Thyroid gland (tissue), 4 donors: ENCODE measurements at places on chromosomes 7 and 10. TPM values are rescaled to one million over a fixed set of nuclear protein-coding genes. Genes with fewer than 3 reads are reported as not detected.
A peak's percentile ranks its signal among the peaks of the same experiment; 100 is the strongest.

The PI4K2A gene
- total RNA-seq: 31.3 TPM

- DNase-seq: no peak
These were observed 138.8 kb downstream of the ZWINT start for GRCh38 chr10:56222237-56222636.

The HOXA10 gene
- not detected for total RNA-seq

GRCh38 chr10:18140149-18140956 lies at the start of gene CACNB2:
Gene CACNB2, plus strand, starts transcription at chr10:18140424.
- peak; percentile 54 for DNase-seq

The GDF2 gene
- not detected for total RNA-seq

The PHTF2 gene
- 28.3 TPM for total RNA-seq

- DNase-seq: no peak
These were observed 7.0 kb downstream of the ANKMY2 start for GRCh38 chr7:16638282-16639280.

The EIF4H gene
- 279 TPM for total RNA-seq

GRCh38 chr7:45390180-45390579 lies 184.0 kb upstream of the ADCY1 start:
- DNase-seq: no peak

DNA sequence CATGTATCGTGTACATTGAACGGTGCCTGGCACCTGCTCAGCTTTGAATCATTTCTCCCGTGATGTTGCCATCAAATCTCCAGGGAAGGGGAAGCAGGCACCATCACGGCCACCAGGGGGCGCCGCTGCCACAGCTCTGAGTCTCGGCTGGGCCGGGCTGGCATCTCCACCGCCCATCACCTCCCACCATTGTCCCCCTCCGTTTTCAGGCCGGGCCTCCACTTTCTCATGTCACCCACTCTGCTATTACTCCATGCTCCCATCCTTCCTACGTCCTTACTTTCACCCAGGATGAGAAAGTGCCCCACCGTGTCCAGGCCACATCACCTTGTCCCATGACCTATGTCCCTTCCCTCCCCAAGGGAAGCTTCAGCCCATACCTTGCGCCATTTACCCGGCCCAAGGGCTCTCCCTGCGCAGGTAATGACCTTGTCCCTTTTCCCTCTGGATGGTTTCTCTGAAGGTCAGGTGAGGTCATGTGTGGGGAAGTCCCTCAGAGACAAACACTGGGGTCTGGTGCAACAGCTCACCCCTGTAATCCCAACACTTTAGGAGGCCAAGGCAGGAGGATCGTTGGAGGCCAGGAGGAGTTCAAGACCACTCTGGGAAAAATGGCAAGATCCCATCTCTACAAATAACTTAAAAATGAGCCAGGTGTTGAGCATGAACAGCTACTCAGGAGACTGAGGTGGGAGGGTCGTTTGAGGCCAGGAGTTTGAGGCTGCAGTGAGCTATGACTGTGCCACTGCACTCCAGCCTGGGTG lies 31.8 kb upstream of the OCM2 start:
- peak; percentile 78 for DNase-seq

The TMEM236 gene
- 0.29 TPM for total RNA-seq

DNA sequence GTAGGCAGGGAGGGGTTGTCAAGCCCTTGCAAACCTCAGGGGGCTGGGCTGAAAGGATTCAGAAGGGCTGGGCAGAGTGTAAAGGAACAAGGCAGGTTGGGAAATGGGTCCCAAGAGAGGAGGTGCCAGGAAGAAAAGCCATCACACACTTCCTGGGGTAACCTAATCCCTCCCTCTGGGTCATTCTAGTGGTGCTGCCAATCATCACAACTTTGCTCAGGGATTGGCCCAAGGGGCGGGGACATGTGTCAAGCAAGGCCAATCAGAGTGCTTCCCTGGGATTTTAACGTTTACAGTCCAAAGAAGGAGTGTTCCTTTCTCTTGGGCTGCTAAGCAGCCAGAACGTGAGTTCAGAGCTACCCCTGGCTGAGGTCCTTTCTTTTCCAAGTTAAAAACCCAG lies 57.1 kb upstream of the NPTX2 start:
- no peak for DNase-seq

DNA sequence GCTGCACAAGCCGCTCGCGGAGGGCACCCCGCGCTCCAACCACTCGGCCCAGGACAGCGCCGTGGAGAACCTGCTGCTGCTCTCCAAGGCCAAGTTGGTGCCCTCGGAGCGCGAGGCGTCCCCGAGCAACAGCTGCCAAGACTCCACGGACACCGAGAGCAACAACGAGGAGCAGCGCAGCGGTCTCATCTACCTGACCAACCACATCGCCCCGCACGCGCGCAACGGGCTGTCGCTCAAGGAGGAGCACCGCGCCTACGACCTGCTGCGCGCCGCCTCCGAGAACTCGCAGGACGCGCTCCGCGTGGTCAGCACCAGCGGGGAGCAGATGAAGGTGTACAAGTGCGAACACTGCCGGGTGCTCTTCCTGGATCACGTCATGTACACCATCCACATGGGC lies 50.0 kb downstream of the FIGNL1 start:
- DNase-seq: no peak

- DNase-seq: no peak
These were observed 124.0 kb upstream of the PRSS58 start for GRCh38 chr7:142381727-142382390.

The MOGAT3 gene
- not detected for total RNA-seq

The FHIP2A gene
- 42.6 TPM for total RNA-seq

DNA sequence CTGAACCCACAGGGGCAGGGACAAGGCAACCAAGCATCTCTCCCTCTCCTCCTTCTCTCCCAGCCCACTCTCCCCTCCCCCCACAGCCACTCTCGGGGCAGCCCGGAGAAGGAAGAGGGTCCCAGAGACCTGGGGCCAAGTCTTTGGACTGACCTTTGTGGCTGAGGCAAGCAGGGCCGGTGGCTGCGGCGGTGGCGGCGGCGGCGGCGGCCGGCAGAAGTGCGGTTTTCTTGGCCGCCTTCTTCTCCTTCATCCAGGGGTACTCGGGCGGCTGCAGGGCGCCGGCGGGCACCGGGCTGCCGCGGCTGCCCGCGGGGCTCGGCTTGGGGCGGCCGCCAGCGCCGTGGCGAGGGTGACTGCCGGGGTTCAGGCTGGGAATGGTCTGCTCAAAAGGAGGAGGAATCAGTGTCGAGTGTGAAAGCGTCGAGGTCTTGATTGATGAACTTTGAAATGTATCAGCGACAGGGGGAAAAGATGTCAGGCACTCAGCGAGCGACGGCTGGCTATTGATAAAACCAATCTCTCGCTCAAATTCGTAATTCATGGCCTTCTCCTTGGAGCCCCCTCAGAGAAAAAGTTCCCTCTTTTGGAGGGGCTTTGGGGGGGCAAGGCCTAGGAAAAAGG lies 414 bp downstream of the HOXA2 start:
- no peak for DNase-seq

DNA sequence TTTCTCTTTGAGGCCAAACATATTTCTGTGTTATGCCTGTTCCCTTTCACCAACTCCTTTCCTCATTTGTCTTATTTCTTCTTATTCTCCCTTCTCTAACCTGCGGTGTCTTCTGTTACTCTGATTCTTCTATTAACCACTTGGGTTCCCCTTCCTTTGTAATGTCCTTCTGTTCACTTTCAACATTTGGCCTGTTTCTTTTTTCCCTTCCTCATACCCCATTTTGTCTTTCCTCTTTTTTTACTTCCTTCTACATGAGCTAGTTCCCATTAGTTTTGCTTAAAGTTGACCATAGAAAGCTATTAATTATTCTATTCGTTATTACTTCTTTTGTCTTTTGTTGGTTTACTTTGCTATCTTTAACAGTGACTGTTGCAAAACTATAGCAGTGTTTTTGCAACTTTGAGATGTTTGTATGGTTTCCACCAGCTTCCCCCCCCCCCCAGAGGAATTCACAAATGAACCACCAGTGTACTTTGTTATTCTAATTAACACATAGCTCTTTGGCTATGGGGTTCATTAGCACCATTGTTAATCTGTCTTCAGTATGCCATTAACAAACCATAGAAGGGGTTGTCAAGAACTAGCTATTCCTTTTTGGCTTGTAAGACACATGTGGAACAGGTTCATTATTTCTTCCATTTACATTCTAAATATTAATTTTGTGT lies 2.9 kb downstream of the LRGUK start:
- DNase-seq: no peak

The ITGA8 gene
- total RNA-seq: 4.6 TPM

GRCh38 chr10:22601618-22602017 lies 112.8 kb downstream of the PIP4K2A start:
- no peak for DNase-seq

DNA sequence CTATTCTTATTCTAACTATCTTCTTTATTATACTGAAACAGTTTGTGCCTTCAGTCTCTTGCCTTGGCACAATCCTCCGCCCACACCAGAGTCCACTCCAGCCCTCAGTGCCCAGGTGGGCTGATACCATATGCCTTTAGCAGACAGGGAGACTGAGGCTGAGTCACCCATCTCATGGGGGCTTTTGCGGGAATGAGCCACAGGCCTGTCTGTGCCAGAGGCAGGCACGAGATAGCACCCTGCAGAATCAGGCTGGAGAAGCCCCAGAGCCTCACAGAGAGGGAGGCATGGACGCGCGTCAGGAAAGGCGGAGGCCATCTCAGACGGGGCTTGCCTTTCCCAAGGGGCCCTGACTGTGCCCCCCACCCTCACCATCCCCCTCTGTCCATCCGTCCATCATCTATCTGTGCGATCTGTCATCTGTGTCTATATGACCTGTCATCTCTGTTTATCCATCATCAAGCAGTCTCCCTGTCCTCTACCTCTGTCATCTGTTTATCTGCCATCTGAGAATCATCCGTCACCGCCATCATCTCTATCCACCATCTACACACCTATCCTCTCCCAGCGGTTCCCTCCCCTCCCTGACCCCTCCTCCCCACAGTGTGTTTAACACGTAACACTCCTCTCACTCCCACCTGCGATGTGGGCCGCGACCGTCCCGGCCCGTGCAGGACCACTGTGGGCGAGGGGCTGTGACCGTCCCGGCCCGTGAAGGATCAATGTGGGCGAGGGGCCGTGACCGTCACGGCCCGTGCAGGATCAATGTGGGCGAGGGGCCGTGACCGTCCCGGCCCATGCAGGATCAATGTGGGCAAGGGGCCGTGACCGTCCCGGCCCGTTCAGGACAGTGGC lies 7.3 kb upstream of the ADAP1 start:
- DNase-seq: no peak

DNA sequence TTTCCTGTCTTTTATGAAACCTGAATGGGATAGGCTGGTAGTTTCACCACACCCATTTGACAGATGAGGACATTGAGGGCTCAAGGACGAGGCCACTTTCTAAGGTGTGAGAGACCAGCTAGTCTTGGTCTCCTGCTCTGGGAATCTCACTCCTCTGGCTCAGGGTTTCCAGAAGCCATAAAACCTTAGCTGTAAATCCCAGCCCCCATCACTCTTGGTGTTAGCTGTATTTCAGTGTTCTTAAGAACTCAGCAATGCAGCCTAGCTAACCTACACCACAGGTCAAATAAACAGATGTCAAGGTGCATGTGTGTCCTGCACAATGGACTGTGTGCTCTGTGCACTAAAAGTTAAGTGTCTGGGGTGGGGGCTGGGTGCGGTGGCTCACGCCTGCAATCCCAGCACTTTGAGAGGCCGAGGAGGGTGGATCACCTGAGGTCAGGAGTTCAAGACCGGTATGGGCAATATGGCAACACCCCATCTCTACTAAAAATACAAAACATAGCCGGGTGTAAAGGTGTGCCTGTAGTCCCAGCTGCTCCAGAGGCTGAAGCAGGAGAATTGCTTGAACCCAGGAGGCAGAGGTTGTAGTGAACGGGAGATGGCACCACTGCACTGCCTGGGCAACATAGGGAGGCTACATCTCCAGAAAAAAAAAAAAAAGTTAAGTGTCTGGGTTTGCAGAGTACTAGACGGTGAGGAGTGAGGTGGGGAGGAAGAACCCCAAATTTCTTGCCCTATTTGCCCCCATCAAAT lies 567 bp upstream of the EPO start:
- no peak for DNase-seq

The BLVRA gene
- 38.2 TPM for total RNA-seq

The TMEM168 gene
- 30.4 TPM for total RNA-seq

DNA sequence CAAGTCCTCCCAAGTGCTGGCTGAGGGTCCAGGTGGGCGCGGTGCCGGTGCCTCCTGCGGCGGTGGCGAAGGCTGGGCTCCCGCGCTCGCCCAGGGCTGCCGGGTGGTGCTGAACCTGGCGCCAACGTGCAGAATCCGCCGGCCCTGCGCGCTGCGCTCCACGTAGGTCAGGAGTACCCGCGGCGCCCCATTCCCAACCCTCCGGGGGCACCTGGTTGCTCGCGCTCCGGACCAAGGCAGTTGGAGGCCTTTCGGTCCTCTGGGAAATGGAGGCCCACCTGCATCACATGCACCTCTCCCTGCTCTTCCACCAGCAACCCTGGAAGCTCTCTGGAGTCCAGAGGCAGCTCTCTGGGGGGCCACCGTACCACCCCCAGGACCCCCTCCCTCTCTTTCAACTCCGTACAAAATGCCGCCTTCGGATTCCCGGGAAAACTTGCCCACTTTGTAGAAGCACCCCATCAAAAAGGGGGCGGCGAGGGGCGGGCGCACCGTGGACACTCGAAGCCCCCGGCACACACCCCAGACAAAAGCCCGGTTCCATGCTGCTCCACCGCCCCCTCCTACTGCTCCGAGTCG lies 745 bp downstream of the SLC16A9 start:
- peak; percentile 67 for DNase-seq

The CRHR2 gene
- total RNA-seq: not detected

The NEURL1 gene
- total RNA-seq: not detected

GRCh38 chr7:119482209-119482608 lies 790.8 kb upstream of the KCND2 start:
- no peak for DNase-seq

GRCh38 chr10:50470798-50471582 lies 152.8 kb downstream of the SGMS1 start:
- DNase-seq: peak; percentile 22

DNA sequence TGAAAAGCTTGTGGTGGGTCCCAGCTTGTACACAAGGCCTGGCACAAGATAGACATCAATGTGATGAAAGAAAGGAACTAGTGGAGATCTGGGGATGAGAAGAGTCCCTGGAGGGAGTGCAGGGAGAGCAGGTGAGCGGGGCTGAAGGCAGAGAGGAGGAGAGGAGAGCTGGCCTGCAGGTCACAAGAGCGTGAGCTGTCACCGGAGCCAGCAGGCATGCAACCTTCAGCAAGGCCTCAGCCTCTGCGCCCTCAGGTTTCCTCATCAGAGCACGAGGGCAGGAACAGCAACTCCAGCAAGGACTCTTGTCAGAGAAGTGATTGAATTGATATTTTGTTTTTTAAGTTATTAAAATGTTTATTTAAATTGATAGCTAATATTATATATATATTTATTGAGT lies 188.6 kb downstream of the CXCL12 start:
- no peak for DNase-seq

The TRPV6 gene
- total RNA-seq: 2.9 TPM

DNA sequence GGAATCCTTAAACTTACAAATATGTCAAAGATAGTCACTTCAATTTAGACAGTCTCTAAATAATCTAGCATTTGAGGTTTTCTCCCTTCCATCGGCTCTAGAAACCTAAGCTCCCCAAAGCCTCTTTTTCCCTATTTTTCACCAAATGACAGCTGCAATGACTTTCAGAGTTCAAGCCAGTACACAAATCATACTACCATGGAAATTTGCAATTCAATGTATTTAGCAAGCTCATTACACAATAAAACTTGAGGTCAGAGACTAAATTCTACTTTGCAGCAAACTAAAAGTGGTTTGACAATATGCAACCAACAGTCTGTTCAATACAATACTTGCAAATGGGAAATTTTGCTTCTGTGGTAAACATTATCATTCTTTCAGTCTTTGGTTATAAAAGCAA lies 80.3 kb downstream of the SKIDA1 start:
- DNase-seq: no peak

The EMX2 gene
- total RNA-seq: not detected

- DNase-seq: no peak
These were observed 7.8 kb downstream of the NODAL start for GRCh38 chr10:70433581-70434280.

GRCh38 chr7:51180092-51180491 lies 136.5 kb downstream of the COBL start:
- no peak for DNase-seq
